ENCODE measurements at places on chromosomes 12 and 14.

GRCh38 chr12:94208622-94208966, 60.2 kb downstream of the PLXNC1 start:
- no peak for DNase-seq

- DNase-seq: no peak
Observed at GRCh38 chr12:42511656-42512055, 77.9 kb downstream of the PRICKLE1 start.

DNA sequence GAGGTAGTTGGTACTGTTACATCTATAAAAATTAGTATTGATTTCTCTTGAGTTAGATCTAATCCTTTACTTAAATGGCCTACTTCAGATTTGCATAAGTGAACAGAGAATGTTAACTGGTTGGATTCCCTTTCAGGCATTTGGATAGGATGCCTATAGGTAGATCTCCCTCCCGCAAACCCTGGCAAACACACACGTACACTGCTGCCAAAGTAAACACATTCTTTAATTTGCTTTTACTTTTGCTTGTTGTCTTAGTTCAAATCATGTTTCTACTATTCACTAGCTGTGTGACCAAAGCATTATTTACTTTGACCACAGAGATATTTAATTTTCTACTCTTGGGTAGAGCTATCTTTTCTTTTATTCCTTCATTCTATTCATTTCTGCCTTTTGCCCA, 936.1 kb upstream of the FBXO33 start:
- no peak for DNase-seq

GRCh38 chr12:73308747-73309146, 1036.6 kb downstream of the TRHDE start:
- DNase-seq: no peak
